SK-N-DZ (cell line): ENCODE measurements at places on chromosomes 3 and 15.

DNA sequence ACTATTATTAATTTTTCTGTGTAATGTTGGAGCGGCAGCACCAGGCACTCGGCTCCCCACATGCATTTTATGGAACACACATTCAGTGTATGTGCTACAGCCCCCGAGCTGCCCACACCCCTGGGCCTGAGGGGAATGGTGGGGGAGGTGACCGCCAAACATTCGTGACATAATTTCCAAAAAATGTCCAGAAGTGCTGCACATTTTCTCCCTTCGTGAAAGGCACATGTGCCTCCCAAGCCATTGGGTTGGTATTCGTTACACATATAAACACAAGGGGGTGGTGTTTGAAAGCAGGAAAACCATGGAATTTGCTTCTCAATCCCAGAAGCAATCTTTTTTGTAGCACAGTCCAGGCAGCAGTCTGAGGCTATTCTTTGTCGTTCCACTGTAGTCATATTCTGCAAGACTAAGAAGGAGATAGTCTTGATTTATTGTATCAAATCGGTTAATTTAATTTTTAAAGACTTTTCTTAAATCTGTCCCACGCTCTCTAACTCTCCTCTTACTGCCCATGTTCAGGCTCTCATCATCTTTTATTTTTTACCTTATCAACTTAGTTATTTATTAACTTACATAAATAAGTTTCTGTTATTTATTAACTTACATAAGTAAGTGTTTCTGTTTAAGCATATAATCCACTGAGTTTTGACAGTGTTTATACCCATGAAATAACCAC is 39.2 kb upstream of the POLR2M start:
- peak; percentile 17 for DNase-seq

GRCh38 chr3:102092617-102093466 is 243.5 kb downstream of the NFKBIZ start:
- no peak for DNase-seq

- DNase-seq: no peak
Measured at GRCh38 chr3:154184582-154184981, 63.4 kb downstream of the ARHGEF26 start.

DNA sequence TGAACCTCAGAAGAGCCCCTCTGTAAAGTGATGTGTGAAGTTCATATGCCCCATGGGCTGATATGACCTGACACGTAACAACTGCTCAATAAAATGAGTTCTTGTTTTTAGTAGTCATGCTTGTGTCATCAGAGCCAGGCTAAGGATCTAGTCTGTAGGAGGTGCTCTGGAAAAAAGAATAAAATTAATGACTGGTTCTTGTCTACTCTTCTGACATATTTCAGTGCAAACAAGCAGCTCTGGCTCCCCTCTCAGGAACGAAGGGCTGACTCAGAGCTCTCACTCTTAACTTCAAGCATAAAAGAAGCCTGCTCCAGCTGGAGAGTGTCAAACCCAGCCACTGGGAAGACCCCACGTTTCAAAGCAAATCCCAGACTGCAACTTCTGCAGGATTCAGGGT is 77.0 kb downstream of the LRIG1 start:
- no peak for DNase-seq

DNA sequence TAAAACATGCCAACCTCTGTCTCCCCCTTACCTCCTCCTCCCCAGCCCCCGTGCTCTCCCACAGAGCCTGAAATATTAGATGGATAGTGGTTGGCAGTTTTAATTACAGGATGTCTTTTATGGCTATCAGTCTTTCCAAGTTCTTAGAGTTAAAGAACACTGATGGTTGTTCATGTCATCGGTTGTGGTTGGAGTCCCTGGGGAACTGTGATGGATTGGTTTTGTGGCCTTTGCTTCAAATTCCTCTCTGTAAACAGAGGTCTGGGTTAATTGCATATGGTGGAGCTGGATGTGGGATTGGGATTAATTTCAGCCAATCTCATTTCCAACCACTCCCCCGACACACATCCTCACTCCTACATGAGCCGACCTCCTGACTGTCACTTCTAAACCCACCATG is 164.5 kb upstream of the PROK2 start:
- DNase-seq: no peak

DNA sequence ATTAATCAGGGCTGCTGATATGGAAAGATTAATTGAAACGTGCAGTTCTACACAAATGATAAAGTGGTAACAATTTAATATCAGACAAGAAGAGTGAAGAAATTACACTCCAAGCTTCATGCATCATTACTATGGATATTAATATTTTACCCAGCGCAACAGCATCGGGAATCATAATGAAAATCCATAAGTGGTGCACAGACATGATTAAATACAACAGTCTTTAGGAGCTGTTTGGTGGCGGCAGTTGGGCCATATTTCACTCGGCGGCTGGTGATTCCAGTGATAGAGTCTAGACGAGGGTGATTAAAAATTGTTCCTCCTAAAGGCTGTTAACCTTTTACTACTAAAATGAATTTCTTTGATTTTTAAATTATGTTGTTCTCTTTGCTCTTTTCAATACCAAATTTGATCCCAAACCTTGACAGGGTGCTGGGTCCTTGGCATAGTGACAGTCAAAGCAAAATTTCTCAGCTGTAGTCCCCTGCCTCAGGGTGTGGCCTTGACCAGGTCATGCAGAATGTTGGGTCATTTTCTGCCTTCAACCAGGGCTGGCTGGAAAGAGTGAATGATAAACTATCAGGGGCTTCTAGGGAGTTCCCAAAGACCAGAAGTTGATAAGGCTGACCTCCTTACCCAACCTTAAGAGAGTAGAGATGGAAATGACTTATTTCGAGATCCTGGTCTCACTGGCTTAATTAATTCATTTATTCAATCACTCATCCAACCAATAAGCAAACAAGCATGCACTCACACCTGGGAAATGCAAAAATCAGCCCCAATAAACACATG is 392.0 kb downstream of the IL20RB start:
- no peak for DNase-seq

- DNase-seq: no peak
Measured at GRCh38 chr3:129626744-129627349, 20.4 kb upstream of the PLXND1 start.

DNA sequence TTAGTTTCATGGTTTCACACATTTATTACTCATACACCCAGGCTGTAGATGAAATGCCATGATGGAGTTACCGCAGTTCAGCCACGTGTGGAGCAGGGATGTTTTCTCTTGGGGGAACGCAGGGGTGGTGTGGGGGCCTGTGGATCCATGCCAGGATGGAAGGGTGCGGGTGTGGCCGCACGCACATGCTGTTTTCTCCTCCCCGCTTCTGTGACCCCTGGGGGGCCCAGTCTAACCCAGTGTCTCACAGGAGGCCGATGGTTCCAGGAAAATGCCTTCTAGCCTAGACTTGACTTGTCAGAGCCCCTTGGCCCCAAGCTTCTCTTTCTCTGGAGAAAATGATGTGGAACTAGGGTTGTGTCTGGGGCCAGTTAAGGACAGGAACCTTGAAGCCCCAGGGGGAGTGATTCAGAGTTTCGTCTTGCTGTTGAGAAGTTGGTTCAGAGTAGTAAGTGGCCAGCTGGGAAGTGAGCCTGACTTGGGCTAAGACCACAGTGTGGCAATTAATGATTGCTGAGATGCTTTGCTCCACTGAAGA is 240.4 kb upstream of the BHLHE40 start:
- DNase-seq: no peak

DNA sequence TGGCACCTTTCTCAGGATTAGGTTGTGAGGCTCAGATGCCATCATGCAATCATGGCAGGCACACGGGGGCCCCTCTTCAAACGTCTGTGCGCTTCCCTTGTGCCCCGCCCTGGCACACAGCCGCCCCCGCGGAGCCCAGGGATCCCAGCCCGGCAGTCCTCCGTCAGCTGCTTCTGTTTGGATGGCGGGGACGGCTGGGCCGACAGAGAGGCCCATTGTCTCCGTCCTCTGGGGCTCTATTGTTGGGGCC is 849 bp upstream of the HDAC11 start:
- no peak for DNase-seq

DNA sequence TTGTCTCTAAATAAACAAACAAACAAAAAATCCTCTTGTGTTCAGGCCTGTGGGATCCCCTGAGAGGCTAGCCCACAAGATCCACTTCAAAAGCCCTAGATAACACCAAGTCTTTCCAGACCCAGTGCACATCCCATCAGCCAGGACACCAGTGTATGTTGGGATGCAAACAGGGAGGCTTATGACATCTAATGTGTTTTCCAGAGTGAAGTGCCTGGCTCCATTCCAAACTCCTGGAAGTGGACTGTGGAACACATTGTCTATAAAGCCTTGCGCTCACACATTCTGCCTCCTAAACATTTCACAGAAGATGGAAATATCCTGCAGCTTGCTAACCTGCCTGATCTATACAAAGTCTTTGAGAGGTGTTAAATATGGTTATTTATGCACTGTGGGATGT is 57.0 kb downstream of the MLH1 start:
- DNase-seq: no peak

GRCh38 chr3:61415201-61415600 is 146.2 kb upstream of the PTPRG start:
- no peak for DNase-seq

DNA sequence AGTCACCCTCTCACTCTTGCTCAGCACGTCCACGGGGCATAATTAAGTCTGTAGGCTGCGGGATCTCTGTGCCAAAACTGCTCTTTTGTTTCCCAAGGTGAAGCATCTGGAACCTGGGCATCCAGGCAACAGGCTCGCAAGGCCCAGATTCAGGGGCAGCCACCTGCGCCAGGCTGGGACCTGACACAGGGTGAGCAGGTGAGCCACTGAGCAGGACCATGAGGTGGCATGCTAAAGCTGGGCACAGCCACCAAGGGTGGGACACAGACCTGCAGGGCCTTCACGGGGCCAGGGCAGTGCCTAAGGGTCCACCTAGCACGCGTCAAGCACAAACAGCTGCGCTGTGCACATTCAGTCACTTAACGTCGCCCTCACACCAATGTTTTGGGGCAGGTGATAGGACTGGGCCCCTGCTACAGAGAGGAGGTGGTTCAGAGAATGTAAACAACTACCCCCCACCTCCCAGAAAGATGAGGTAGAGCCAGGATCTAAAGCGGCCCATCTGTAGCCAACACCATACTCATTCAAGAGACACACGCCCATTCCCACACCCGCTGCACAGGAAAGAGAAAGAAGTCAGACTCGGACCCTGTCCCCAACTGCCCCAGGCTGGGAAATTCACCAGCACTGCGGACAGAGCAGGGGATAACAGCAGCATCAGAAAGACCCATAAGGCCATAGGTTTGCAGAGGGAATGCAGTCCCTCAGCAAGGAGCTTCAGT is 16.3 kb downstream of the XXYLT1 start:
- DNase-seq: peak; percentile 3

- DNase-seq: peak; percentile 17
Measured at GRCh38 chr3:65170390-65171042, 482.7 kb upstream of the ADAMTS9 start.

- DNase-seq: no peak
Measured at GRCh38 chr3:159672728-159673688, 315.6 kb upstream of the IL12A start.

GRCh38 chr3:166104938-166105337 is 267.7 kb upstream of the BCHE start:
- no peak for DNase-seq

DNA sequence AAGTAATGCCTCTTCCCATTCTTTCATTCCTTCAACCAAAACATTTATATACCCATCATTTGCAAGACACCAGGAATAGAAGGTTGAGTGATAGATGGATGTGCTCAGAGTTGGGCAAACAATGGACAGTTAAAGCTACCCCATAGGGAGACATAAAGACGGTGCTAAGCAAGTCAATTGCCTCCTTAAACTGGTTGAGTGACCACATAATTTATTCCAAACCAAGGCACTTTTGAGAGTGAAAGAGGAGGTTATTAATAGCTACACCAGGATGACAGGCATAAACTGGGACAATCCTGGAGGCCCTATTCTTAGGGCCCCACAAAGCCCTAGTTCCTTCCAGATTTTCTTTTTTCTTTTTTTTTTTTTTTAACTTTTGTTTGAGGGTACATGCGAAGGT is 21.4 kb upstream of the DYNC1LI1 start:
- no peak for DNase-seq

DNA sequence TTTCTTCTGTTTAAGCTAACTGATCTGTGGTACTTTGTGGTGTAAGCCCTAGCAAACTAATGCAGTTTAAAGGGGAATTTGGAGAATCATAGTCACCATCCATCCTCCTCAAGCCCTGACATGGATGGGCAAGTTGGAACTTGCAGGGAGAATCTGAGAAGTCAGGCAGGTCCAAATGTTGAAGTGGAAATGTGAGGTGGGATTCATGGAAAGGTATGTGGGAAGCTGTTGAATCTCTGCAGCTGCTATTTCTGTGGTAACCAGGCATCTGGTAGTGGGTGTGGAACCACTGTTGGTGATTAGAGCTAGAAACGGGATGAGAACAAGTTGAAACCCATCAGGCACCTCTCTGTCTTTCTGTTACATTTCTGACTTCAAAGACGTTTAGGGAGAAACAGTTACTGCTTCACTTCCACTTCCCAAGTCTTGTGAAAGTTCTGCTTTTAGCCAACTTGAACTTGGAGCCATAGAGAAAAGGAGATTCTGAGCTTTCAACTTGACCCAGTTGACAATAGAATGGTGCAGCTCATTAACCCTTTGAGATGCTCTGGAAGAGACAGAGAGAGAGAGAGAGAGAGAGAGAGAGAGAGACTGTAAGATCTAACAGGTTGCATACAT is 38.1 kb upstream of the NMNAT3 start:
- DNase-seq: no peak

- no peak for DNase-seq
Measured at GRCh38 chr15:90968434-90968833, 13.8 kb downstream of the RCCD1 start.

- no peak for DNase-seq
Measured at GRCh38 chr3:113247675-113248458, 36.5 kb downstream of the BOC start.

- DNase-seq: peak; percentile 11
Measured at GRCh38 chr15:20340331-20340811, 201.2 kb downstream of the GOLGA6L6 start.

- DNase-seq: no peak
Measured at GRCh38 chr3:72571638-72572114, 276.6 kb downstream of the SHQ1 start.

GRCh38 chr3:4601892-4602291 is 108.7 kb downstream of the ITPR1 start:
- DNase-seq: no peak

GRCh38 chr3:18124501-18124900 is 300.6 kb downstream of the SATB1 start:
- no peak for DNase-seq
